ENCODE measurements at places on chromosomes 7 and 10. TPM values are rescaled to one million over a fixed set of nuclear protein-coding genes. Genes with fewer than 3 reads are reported as not detected.

Gene NODAL
- not detected for total RNA-seq

DNA sequence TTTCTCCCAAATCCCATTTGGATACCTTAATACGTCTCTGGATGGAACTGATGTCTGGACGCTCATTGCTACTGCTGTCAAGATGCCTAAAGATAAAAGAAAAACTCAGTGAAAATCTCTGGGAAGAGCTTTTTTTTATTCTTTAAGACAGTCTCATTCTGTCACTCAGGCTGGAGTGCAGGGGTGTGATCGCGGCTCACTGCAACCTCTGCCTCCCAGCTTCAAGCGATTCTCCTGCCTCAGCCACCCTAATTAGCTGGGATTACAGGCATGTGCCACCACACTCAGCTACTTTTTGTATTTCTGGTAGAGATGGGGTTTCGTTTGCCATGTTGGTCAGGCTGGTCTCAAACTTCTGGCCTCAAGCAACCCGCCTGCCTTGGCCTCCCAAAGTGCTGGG lies 102.2 kb downstream of the NT5C2 start:
- H3K4me1 ChIP-seq, result no peaks in the 10 kb centered on the region
- DNase-seq, result no peak
- H3K27me3 ChIP-seq, result no peaks in the 10 kb centered on the region
- peaks cover 73% of the 10 kb centered on the region for H3K36me3 ChIP-seq
- no peak overlapping the region for H3K4me3 ChIP-seq

- no peak overlapping the region for H3K27ac ChIP-seq
- H3K4me3 ChIP-seq, result no peak overlapping the region
- no peaks in the 10 kb centered on the region for H3K27me3 ChIP-seq
- H3K4me1 ChIP-seq, result peaks cover 16% of the 10 kb centered on the region
These were observed 92.8 kb downstream of the CHN2 start for GRCh38 chr7:29287366-29287765.

Gene SFTPD
- total RNA-seq, result not detected

GRCh38 chr7:141820067-141820466 lies 21.2 kb downstream of the PRSS37 start:
- H3K4me1 ChIP-seq, result no peaks in the 10 kb centered on the region
- DNase-seq, result no peak
- H3K4me3 ChIP-seq, result no peak overlapping the region
- H3K27me3 ChIP-seq, result no peaks in the 10 kb centered on the region

- H3K36me3 ChIP-seq, result no peaks in the 10 kb centered on the region
- H3K27ac ChIP-seq, result no peak overlapping the region
- H3K4me1 ChIP-seq, result no peaks in the 10 kb centered on the region
- DNase-seq, result no peak
- no peak overlapping the region for H3K4me3 ChIP-seq
- no peaks in the 10 kb centered on the region for H3K27me3 ChIP-seq
These were observed 582.0 kb downstream of the TNS3 start for GRCh38 chr7:46999866-47000265.

- no peaks in the 10 kb centered on the region for H3K36me3 ChIP-seq
- H3K4me1 ChIP-seq, result no peaks in the 10 kb centered on the region
- no peak overlapping the region for H3K4me3 ChIP-seq
- H3K27ac ChIP-seq, result no peak overlapping the region
- no peak for DNase-seq
- no peaks in the 10 kb centered on the region for H3K27me3 ChIP-seq
These were observed 58.5 kb downstream of the PHYHIPL start for GRCh38 chr10:59234816-59235429.
